Left ventricle myocardium superior (tissue), 1 donor: ENCODE measurements at places on chromosomes 5 and 9.

DNA sequence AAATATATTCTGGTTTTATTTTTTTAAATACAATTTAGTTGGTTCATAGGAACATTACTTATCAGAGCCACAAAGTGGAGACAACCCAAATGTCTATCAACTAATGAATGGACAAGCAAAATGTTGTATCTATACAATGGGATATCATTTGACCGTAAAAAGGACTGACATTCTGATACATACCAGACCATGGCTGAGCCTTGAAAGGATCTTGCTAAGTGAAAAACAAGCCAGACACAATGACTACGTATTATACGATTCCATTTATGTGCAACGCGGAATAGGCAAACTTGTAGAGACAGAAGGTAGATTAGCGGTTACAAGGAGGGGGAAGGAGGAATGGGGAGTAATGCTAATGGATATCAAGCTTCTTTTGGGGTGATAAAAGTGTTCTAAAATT is 621.6 kb downstream of the BNC2 start:
- no peak for DNase-seq

- peak; percentile 84 for DNase-seq
Measured at GRCh38 chr5:150180241-150181026, 9.4 kb upstream of the SLC6A7 start.

DNA sequence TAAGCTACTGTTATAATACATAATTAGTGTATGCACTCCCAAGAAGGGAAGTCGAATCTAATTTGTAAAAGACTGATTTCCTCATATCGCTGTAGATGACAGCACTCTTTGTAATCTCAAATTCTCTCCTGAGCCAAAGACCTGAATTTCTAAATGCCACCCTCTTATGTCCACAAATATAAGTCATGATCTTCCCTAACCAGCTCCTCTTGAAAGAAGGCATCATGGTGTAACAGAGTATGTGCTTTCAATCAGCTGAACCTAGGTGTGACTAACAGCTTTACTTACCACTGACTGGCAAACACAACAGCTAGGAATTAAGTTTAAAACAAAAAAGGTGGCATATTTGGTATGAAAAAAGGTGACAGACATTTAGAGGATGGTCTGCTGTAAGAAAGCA is 34.0 kb upstream of the CTNNAL1 start:
- no peak for DNase-seq

- no peak for DNase-seq
Measured at GRCh38 chr5:35482167-35482755, 135.4 kb upstream of the SPEF2 start.

DNA sequence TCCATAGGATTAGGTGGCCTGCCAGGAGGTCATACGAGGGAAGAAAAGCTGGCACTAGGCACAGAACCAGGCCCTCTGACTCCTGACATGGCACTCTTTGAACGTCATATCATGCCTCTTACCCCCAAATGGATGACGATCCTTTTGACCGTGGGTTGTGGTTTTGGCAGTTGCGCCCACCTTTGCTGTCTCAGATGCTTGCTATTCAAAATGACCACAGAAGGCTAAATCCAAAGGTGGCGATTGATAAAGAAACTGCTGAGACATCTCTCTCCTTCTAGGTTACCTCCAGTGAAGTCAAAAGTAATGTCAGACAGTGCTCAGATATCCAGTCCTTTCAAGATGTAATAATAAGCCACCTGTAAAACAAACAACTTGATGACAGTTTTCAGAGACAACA is 385.0 kb downstream of the EFNA5 start:
- no peak for DNase-seq

DNA sequence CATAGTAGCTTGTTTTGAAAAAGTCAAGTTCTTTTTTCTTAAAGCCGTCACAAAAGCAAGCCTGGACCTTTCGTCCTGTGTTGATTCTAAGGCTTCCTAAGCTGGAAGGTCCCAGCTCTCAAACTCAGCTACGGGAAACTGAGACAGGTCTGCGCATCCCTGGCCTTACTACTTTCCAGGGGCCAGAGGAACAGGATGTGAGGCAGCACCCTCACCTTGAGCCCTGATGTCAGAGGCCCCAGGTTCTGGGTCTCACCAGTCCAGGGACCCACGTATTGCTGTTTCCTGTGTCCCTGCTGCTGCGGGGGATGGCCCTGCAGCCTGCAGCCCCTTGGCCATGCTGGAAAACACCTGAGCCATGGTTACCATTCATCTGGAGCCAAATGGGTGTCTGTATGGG is 123.9 kb downstream of the COL23A1 start:
- no peak for DNase-seq

DNA sequence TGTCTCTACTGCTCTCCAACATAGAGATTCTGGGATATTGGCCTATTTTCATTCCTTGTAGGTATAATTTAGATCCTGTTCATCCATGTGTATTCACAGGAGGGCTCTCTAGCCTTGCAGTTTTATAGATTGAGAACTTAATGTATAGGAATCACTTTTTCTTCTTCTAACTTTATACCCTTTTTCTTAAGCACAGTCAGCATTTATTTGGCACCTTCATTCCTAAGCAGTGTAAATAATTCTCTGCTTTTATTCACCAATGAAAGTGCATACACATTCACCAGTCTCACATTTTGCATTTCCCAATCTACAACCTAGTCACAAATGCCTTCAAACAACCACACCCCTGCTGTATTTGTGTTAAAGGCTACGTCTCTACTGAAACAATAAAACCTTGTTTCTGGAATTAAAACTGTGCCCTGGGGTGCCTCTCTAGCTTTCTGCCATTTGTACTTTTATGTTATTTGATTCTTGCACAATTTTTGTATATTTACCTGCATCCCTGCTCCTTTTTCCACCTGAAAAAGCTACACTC is 49.3 kb downstream of the NREP start:
- no peak for DNase-seq

DNA sequence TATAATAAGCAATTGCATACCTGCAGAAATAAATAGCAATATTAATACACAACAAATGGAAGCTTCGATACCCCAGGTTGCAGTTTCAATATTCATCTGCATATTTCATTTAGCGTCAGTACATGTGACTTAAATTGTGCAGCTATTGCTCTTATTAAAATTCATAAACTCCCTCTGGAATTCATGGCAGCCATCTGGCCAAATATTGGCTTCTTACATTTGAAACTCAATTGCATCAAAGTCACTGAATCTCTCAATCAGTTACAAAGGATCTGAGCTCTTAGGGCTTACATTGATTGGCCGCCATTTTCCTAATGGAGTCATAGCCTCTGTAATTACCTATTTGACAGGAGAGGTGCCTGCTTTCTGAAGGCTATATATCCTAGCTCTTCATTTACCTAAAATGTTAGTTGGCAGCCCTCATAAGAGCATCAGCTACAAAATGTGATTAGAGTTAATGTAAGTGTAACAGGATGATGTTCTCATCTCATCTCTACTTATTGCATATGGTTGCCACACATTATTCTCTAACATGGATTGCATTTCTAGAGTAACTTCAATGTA is 453.5 kb downstream of the CAAP1 start:
- DNase-seq, result no peak

GRCh38 chr9:113886466-113886865 is 10.4 kb downstream of the ZNF618 start:
- DNase-seq, result no peak

- DNase-seq, result no peak
Measured at GRCh38 chr5:153372425-153373129, 117.9 kb upstream of the GRIA1 start.

GRCh38 chr9:9754186-9754585 is 858.6 kb downstream of the PTPRD start:
- no peak for DNase-seq

- DNase-seq, result no peak
Measured at GRCh38 chr5:59722874-59723273, 170.7 kb downstream of the PDE4D start.

- no peak for DNase-seq
Measured at GRCh38 chr5:96637196-96637595, 25.0 kb upstream of the CAST start.

GRCh38 chr5:6159832-6160430 is 218.4 kb downstream of the MED10 start:
- DNase-seq, result no peak

DNA sequence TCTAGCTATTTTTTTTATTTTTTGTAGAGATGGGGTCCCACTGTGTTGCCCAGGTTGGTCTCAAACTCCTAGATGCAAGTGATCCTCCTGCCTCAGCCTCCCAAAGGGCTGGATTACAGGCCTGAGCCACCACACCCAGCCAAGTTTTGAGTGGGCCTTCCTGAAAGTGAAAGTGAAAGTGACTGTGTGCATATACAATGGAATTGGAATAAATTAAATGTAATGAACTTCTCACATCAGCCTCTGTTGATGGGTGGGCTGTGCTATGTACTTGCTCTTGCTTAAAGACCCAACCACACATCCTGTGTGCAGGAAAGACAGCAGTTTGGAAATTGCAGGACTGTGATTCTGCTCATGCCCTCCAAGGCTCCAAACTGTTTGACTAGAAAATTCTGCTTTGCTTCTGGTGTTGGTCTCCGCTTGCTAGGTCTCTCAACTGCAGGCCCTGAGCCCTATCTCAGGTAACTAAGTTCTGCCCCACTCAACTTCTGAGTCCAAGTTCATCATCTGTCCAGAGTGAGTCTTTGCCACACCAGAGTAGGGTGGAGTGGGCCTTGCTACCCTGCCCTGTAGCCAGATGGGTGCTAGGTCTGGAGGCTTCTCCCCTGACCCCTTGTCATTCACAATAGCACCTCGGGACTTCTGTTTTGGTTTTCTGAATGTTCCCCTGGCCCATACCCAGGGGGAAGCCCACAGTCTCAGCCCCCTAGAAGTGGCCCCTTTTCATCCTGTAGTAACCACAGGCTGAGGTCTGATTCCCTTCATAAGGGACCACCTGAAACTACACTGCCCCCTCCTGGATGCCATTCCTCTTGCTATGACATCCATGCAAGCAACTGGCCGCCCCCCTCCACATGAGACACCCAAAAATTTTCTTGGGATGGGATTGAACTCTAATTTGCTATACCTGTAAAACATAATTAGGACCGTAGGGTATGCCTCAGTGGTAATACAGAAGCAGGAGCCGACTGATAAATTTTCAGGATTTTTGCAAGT is 36.5 kb upstream of the RAD23B start:
- no peak for DNase-seq

DNA sequence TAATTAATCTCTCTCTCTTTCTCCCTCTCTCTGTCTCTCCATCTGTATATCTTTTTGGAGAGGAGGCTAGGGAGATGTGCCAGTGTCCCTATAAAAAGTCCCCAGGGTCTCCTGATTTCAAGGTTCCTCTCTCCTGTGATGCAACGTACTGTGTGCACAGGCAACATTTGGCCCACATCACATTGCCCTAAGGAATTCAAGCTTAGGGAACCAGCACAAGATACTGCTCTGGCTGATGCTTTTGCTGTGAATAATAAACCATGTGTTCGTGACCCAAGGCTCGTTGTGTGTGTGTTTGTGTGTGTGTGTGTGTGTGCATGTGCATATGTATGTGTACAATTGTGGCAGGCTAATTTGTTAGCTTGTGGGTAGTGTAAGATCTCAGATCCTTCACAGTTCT is 9.7 kb downstream of the SPATA9 start:
- peak; percentile 35 for DNase-seq

DNA sequence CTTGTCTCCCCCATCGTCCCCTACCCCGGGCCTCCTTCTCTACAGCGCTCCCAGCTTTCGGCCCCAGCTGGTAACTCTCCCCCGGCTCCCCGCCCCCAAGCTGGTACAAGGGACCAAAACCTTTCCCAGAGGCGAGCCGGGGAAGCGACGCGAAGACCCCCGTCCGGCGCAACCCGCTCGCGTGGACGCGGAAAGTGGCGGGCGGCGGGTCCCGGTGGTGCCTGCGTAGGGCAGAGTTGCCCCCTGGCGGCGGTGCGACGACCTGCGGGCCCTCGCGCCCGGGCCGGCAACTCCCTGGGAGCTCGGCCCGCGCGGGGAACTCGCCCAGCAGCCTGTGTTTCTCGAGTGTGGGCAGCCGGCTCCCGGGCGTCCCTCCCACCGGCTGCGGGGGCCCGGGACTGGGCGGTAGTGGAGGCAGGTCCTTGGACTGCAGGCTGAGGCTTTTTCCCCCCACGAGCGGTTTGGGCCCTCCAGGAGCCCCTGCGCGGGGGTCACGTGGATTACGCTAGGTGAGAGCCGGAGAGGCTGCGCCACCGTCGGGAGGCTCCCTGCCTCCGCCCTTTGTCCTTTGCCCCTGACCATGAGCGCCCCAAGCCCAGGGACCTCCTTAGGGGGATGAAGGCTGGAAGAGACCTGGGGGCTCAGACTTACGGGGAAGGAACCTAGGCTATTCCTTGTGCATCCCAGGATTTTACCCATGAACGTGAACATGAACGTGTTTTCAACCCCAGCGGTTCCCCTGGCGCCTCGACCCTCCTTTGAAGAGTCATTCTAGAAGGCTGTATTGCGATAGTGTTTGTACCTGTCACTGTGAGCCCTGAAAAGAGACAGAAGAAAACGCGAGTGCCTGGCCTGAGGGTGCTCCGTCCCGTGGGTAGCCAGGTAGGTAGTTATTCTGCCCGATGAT is 2.9 kb upstream of the FOXD1 start:
- DNase-seq, result peak; percentile 79

GRCh38 chr5:81949462-81949861 is 22.4 kb upstream of the ATG10 start:
- DNase-seq, result no peak

DNA sequence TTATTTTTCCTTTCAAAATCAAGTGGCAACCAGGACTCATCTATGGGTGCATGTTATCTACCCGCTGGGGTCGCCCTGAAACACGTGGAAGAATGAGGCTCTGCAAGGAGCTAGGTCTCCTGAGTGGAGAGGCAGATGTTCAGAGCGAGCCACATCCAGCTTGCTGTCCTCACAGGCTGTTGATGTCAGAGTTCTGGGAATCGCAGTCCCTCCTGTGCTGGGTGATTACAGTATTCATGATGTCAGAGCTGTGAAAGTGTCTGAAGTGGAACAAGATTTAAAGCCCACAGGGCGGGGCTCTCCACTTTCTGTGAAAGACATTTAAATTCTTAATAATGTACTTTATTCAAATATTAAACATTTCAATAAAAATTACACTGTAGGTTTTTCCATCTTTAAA is 24.4 kb upstream of the LMX1B start:
- peak; percentile 54 for DNase-seq

DNA sequence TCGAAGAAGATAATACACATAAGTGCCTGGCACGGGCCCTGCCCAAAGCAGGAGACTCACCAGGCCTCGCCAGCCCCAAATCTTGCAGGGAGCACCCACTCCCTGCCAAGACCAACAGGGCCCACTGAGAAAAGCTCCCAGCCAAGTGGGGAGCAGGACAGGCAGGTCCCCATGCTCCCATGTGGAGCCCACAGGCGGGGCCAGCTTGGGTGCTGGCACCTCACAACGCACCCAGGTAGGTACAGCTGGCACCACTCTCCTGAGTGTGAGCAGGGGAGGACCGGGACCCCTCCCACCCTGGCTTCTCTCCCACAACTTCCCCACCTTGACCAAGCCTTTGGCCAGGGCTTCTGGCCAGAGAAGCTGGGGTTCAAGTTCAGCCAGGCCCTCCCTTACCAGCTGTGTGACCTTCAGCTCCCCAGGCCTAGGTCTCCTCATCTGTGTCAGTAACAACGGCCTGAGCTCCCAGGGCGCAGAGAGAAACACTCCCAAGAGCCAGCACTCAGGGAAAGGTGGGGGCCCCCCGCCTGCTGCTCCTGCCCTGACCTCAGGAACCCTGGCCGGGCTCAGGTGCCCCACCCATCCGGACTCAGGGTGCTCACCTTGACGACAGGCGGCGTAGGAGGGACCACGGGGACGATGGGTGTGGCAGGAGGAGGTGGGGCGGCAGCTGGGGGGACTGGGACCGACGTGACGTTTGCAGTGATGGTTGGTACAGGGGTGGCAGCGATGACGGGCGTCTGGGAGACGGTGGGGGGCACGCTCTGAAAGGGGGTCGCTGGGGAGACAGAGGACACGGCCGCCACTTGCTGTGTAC is 17.8 kb downstream of the BRD3 start:
- peak; percentile 22 for DNase-seq

GRCh38 chr9:129318121-129319075 is 140.3 kb upstream of the IER5L start:
- no peak for DNase-seq
